ENCODE measurements at places on chromosomes 12 and 14.

DNA sequence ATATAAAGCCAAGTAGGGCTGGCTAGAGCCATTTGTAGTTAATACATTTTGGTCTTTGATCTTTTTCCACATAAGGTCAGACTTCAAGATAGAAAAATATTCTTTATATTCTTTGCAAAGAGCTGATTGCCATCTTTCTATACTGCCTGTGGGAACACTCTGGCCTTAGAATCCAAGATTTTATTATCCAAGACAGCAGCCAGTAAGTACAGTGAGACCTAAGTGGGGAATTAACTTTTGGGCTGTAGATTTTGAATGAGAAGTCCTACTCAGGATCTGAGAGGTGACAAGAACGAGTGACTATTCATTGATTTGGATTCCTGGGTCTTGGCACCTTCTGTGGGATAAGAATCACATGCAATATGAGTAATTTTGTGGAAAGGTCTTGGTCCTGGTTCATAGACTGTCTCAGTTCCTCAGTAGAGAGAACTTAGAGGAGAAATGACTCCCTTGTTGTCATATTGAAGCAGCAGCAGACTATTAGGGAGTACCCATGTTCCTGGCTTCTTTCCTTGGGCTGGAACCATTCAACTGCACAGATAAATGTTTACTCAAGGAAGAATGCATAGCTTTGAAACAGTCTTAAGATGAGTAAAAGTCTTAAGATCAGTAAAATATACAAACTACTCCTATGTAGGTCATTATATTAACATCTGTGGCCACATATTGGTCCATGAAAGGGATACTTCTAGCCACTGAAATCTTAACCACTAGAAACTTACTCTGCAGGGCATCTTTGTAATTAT is 353.8 kb downstream of the RAD51B start:
- DNase-seq = no peak

GRCh38 chr14:67487937-67488893 is at the start of gene TMEM229B:
Gene TMEM229B (minus strand): TSS chr14:67488721. CDS start chr14:67473923, 14,798 bp downstream.
- peak; percentile 70 for DNase-seq

DNA sequence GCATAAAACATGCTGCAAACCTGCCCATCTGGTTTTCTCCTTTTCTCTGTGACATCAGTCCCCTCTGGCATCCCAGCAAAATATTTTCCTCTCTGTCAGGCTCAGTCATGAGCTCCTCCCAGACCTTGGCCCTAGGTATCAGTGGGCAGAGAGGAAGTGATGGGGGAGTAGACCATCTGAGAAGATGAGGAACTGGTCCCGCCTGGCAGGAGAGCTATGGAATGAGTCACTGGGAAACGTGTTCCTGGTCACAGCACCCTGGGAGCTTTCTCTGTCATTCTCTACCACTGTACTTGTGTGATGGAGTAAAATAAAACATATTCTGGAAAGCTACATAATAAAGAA is 5.0 kb upstream of the SRSF9 start:
- no peak for DNase-seq

GRCh38 chr14:83483063-83483462 is 1949.4 kb upstream of the SEL1L start:
- no peak for DNase-seq

DNA sequence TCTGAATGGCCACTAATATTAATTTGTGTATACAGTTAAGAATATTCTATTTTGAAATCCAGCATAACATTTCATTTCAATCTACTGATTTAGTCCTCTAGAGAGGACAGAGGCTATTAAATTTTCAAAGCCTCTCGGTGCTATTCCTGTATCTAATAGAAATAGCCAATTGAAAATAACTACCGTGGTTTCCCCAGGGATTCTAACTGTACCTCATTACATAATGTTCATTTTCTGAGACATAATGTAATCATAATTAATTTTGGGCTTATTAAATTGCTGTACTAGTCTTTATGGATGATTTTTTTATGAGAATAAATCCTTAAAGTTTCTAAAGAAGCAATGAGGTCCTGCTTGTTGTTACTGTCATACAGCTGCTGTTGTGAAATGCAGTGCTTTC is 38.6 kb upstream of the ACSS3 start:
- DNase-seq = no peak

DNA sequence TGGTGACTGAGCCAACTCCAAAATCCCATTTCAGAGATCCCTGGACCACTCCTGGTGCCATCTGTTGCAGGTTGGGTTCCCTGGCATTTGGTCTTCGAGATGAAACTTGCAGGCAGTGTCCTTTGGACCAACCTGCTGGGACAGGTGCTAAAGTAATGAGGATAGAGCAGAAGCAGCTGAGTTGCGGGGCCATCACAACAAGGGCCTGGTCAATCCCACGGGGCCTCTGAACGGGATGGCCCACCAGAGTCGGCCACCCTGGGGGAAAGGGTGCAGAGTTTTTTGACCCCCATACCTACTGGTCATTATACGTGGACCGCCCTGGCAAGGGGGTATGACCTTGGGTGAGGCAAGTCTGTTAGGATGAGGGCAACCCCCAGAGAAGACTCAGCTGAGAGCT is 39.3 kb downstream of the DLK1 start:
- no peak for DNase-seq

DNA sequence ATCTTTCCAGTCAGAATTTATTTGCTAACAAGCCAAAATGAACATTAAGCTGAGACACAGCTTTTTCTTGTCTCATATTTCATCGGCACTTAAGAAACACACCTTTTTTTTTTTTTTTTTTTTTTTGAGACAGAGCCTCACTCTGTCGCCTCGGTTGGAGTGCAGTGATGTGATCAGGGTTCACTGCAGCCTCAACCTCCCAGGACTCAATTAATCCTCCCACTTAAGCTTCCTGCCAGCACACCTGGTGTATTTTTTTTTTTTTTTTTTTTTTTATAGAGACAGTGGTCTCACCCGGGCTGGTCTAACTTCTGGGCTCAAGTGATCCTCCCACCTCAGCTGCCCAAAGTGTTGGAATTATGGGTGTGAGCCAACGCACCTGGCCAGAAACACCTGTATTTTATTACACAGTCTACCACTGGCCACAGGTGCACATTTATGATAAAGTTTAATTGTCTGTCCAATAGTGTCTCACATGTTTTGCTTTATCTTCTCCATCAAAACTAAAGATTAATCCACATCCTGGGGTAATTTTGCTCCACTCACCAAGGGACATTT is 62.7 kb downstream of the C2CD5 start:
- no peak for DNase-seq

Measured in activated naive CD4-positive, alpha-beta T cell treated with Interleukin-2 at 50 U/mL for 16 hours (primary cell).